Amniotic epithelial cell (primary cell): ENCODE measurements at places on chromosomes 2 and 18.

GRCh38 chr18:72908181-72908580, 40.4 kb upstream of the NETO1 start:
- DNase-seq, result no peak

- DNase-seq, result no peak
These were observed 11.8 kb upstream of the TWSG1 start for GRCh38 chr18:9322744-9323143.

GRCh38 chr2:171174075-171174474, 13.4 kb upstream of the TLK1 start:
- DNase-seq, result no peak

DNA sequence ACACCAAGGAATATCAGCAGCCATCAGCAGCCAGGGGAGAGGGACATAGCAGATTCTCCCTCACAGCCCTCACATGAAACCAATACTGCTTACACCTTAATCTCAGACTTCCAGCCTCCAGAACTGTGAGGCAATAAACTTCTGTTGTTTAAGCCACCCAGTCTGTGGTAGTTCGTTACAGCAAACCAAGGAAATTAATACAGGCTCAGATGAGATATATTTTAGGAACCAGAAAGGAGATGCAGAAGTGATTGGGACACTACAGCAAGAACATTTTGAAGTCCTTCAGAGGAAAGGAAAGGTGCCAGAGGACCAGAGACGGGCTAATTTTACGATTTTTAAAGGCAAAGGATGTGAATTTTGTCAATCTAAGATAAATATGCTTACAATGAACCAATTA, 60.6 kb downstream of the IKZF2 start:
- DNase-seq, result no peak

- peak; percentile 25 for DNase-seq
These were observed 19.0 kb upstream of the CCNYL1 start for GRCh38 chr2:207692206-207693065.
